Ovary (tissue), 10 donors: ENCODE measurements at places on chromosomes 11 and 22. TPM values are rescaled to one million over a fixed set of nuclear protein-coding genes. Genes with fewer than 3 reads are reported as not detected.

The BCO2 gene
- 4.5 TPM for total RNA-seq

The IRF7 gene
- total RNA-seq: 22.5 TPM

The TRIM51 gene
- not detected for total RNA-seq

DNA sequence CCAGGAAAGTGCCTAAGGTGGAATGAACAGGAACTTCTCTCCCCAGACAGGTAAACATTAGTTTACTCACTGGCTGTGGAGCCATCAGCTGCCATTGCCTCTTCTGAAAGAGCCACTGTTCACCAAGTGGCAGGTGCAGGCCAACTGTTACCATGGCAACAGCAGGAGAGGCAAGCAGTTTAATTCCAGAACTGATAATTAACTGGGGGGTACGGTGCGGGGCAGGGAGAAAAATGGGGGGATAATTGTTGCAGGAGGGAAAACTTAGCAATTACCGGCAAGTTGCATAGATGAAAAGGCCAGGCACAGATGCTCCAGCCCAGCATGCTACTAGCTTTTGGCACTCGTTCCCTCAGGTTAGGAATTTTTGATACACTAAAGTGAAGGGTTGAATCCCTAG, 85.1 kb downstream of the TRIM44 start:
- H3K4me1 ChIP-seq: no peaks in the 10 kb centered on the region
- H3K27me3 ChIP-seq: no peaks in the 10 kb centered on the region
- no peak for DNase-seq
- no peaks in the 10 kb centered on the region for H3K36me3 ChIP-seq
- H3K27ac ChIP-seq: no peak overlapping the region
- no peak overlapping the region for H3K4me3 ChIP-seq

The MRGPRX3 gene
- not detected for total RNA-seq

- no peak overlapping the region for H3K27ac ChIP-seq
- no peak overlapping the region for H3K4me3 ChIP-seq
- H3K27me3 ChIP-seq: no peaks in the 10 kb centered on the region
Measured at GRCh38 chr11:69204941-69205742, 49.4 kb downstream of the SMIM38 start.

The MYO18B gene
- total RNA-seq: not detected

The NXPE1 gene
- total RNA-seq: not detected

The OR51E2 gene
- not detected for total RNA-seq

DNA sequence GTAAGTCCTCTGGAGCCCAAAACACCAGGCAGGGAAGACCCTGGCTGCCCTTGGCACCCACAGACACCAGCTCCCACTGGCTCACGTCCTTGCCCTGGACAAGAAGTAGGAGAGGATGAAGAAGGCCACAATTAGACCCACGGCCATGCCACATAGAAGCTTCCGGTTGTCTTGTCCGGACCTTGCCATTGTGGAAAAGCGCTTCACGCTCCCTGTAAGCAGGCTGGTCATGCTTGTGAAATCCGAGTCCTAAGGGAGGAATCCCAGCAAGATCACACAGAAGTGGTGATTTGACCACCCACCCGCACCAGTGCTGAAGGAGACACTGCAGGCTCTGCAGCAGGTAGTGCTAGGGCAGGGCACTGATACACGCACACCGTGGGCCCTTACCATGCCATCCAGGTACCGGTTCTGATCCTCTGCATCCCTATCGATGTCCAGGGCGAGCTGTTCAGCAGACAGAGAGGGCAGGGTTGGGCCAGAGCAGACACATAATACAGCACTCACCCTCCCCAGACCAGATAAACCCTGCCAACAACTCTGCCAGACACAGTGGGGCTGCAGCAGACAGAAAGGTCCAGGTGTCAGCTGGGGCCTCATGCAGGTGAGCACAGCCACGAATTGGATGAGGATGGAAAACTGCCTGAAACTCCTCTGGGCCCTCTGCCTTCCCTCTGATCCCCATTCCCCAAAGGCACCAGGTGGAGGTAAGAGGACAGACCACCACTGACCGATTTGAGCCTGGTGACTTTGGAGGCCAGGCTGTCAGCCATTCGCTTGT, 1.8 kb downstream of the BET1L start:
- no peaks in the 10 kb centered on the region for H3K27me3 ChIP-seq
- H3K27ac ChIP-seq: no peak overlapping the region
- H3K36me3 ChIP-seq: no peaks in the 10 kb centered on the region
- peaks cover 19% of the 10 kb centered on the region for H3K4me1 ChIP-seq
- no peak overlapping the region for H3K4me3 ChIP-seq

GRCh38 chr11:78377625-78378418, 39.8 kb downstream of the GAB2 start:
- H3K27me3 ChIP-seq: no peaks in the 10 kb centered on the region
- H3K4me1 ChIP-seq: peaks cover 12% of the 10 kb centered on the region
- DNase-seq: no peak

DNA sequence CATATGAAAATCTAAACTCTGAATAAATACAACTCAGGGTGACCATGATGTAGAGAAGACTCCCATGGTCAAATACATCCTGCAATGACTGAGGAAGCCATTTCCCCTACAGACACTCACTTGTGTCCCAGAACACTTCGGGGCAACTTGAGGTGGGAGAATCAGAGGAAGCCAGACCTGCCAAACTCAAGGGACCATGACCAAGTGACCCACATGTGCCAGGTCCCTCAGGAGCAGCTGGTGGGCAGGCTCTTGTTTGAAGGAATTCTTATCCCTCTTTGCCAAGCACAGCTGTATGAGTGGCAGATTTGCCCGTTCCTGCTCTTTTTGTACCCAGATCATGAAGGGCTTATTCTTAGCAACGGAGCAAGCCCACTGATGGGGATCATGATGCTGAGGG, 17.8 kb downstream of the SPATA19 start:
- no peak overlapping the region for H3K4me3 ChIP-seq
- H3K4me1 ChIP-seq: no peaks in the 10 kb centered on the region
- no peaks in the 10 kb centered on the region for H3K36me3 ChIP-seq
- no peak for DNase-seq
- H3K27me3 ChIP-seq: no peaks in the 10 kb centered on the region

- no peak overlapping the region for H3K27ac ChIP-seq
- no peaks in the 10 kb centered on the region for H3K4me1 ChIP-seq
- H3K27me3 ChIP-seq: no peaks in the 10 kb centered on the region
- DNase-seq: no peak
- H3K36me3 ChIP-seq: no peaks in the 10 kb centered on the region
Measured at GRCh38 chr11:19218786-19219460, 17.1 kb upstream of the CSRP3 start.

The SLC35F2 gene
- total RNA-seq: 11.6 TPM

GRCh38 chr11:63491636-63492372, 837 bp upstream of the PLAAT5 start:
- H3K4me3 ChIP-seq: peak overlapping the region; percentile 42
- no peaks in the 10 kb centered on the region for H3K27me3 ChIP-seq
- no peaks in the 10 kb centered on the region for H3K36me3 ChIP-seq
- peaks cover 3% of the 10 kb centered on the region for H3K4me1 ChIP-seq

The PIWIL4 gene
- 4.2 TPM for total RNA-seq

DNA sequence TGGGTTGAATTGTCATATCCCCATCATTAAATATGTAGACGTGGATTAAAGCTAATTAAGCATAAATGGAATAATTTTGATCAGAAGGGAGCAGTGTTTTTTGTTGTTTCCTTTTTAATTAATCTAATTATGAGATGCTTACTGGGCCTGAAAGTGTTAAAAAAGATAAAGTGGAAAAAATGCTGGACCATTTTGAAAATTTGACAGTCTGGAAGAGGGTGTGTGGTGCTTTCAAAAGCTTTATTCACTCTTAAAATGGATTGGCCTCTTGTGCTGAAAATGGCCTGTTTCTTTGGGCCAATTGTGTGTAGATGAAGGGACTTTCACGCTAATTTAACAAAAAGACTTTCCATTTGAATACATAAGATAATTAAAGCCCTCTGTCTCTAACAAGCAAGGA, 1.8 kb downstream of the TNRC6B start:
- H3K36me3 ChIP-seq: no peaks in the 10 kb centered on the region
- H3K27me3 ChIP-seq: no peaks in the 10 kb centered on the region
- DNase-seq: no peak
- no peak overlapping the region for H3K27ac ChIP-seq
- H3K4me3 ChIP-seq: no peak overlapping the region

DNA sequence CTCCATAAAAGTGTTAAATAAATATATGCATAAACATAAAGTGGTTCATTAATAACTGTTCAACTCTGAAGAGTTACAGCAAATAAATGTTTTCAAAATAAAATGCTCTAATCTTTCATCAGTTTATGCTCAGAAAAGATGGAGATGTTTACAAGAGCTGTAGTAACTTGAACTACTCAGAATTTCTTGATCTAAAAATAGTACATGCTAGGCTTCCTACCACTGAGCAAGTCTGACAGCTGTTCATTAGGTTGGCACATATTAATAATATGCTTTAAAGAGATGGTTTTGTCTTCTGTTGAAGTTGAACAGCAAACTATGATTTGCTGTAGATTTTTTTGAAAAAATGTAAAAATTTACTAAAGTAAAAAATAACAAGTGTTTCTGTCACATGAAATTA, 10.8 kb upstream of the SLN start:
- peaks cover 4% of the 10 kb centered on the region for H3K27me3 ChIP-seq
- no peak for DNase-seq
- no peak overlapping the region for H3K27ac ChIP-seq
- no peaks in the 10 kb centered on the region for H3K4me1 ChIP-seq
- H3K36me3 ChIP-seq: no peaks in the 10 kb centered on the region

The HPX gene
- total RNA-seq: 4.1 TPM

DNA sequence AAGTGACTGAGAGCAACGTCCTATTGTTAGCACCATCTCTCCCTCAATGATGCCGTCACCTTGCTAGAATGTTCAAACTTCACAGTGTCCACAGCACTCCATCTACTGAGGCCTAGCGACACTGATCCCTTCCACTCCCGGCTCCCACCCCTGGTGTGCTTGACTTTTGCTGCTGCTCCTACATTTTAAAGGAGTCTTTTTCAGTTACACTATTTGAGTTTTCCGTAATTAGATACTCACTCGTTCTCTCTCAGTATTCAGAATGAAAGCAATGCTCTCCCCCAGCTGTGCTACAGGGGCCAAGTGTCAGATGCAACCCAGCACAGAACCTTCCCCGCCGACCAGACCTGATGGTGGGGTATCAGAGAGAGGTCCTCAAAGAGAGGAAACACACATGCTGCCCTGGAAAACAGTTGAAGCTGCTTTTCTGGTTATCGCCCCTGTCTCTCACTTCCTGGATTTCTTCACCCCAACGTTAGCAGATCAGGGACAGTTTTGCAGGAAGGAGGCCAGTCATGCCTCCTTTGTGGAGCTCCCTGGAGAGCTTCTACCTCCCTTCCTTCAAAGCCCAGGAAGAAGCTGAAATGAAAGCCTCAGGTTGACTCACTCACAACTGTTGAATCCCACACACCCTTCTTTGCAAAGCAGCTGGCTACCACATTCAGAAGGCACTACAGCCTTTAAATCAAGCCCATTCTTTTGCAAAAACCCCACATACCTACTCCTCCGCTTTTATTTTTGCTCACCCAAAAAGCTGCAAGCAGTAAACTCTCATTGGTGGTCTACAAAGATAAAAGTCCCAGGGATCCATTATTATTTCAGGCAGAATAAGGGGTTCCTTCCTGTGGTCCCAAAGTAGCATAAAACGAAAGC, 23.5 kb downstream of the LARGE1 start:
- no peak overlapping the region for H3K4me3 ChIP-seq
- no peak overlapping the region for H3K27ac ChIP-seq
- peaks cover 26% of the 10 kb centered on the region for H3K4me1 ChIP-seq
- DNase-seq: no peak

GRCh38 chr11:115330684-115331482, 173.3 kb downstream of the CADM1 start:
- no peaks in the 10 kb centered on the region for H3K27me3 ChIP-seq
- H3K27ac ChIP-seq: no peak overlapping the region
- DNase-seq: no peak

The TRIM49 gene
- total RNA-seq: not detected

DNA sequence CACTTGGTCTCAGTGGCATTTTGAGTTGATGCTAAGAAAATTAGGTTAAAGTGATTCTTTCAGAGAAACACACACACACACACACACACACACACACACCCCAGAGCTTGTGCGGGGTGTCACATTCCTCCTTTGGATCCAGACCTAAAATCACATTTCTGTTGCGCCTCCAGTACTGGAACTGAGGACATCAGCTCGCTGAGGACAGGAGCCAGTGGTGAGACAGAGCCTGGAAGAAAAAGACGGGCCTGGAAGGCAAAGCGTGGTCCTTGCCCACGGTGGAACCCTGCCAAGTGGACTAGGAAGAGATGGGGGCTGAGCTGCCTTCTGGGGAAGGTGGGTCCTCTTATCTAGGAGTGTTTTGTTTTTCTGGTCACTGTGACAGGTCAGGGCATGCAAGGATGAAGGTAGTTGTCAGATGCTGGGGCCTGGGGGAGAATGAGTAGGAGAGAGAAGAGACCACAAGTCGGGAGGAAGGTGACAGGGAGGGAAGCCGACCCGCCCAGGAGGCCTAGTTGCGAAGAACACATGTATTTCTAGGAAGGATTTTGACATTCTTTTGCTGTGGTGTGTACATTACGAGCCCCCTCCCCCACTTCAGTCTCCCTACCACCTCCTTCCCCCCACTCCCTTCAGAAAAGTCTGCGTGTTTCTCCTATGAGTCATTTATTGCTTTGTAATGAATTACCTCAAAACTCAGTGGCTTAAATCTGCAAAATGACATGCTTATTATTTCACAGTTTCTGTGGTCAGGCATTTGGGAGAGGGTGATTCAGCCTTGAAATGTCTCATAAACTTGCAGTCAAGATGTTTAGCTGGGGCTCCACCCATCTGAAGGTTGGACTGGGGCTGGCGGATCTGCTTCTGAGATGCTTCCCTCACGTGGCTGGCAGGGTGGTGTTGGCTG, 4.8 kb upstream of the ELFN2 start:
- no peaks in the 10 kb centered on the region for H3K36me3 ChIP-seq
- no peaks in the 10 kb centered on the region for H3K27me3 ChIP-seq
- H3K4me1 ChIP-seq: peaks cover 4% of the 10 kb centered on the region

DNA sequence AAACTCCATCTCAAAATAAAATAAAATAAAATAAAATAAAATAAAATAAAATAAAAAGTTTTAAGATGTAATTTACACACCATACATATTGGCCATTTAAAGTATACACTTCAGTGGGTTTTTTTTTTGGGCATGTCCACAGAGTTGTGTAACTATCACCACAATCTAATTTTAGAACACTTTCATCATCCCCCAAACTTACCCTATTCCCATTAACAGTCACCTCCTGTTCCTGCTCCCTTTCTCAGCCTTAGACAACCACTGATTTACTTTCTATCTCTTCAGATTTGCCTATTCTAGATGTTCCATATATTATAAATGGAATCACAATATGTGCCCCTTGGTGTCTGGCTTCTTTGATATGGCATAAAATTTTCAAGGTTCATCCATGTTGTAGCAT, 4.6 kb upstream of the ACER3 start:
- H3K27me3 ChIP-seq: no peaks in the 10 kb centered on the region
- H3K4me3 ChIP-seq: no peak overlapping the region
- DNase-seq: no peak

The CASP12 gene
- 2.2 TPM for total RNA-seq

The ISX gene
- not detected for total RNA-seq

- DNase-seq: no peak
- H3K27me3 ChIP-seq: no peaks in the 10 kb centered on the region
- no peak overlapping the region for H3K4me3 ChIP-seq
- H3K36me3 ChIP-seq: no peaks in the 10 kb centered on the region
- no peak overlapping the region for H3K27ac ChIP-seq
Measured at GRCh38 chr22:45211435-45211834, 29.3 kb downstream of the KIAA0930 start.
